ENCODE measurements at places on chromosomes 3 and 15.
A peak's percentile ranks its signal among the peaks of the same experiment; 100 is the strongest.

- no peak for DNase-seq
These were observed 64.6 kb upstream of the FHIT start for GRCh38 chr3:61315871-61316270.

GRCh38 chr3:27990837-27991236 is 250.6 kb upstream of the CMC1 start:
- no peak for DNase-seq

DNA sequence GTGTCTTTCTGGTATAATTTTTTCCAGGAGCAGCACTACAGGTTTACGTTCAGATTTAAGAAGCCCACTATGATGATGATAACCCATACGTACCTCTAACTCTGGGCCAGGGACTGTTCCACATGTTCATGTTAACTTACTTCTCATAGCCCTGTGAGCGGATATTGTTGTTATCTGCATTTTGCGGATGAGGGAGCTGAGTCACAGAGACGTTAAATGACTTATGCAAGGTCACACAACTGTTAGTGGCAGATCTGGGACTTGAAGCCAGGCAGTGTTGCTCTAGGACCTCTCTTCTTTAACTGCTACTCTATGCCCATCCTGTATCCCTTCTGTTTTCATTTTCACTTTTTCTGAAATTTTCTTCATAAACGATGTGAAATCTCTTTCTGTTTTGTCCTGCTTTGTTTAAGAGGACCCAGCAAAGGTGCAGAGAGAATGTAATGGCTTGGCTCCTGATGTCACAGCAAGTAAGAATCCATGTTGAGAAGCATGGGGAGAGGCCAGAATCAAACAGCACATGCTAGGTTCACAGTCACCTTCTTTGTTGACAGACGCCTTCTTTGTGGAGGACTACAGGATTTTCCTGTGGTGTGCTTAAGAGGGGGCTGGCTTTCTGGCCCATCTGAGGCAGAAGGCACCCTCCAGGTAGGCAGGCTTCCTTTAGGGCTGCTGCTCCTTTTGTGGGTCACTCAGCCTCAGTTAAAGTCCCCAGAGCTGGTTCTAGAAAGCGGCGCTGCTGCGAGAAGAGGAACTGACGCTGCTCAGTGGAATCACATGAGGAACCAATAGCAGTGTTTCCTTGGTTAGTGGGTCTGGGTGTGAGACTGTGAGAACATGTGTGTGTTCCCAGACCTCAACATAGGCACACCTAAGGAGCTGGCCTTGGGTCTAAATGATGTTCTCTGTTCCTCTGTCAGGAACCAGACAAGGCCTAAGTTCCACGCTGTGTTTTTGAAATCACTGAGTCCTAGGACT is 121.6 kb downstream of the TMEM108 start:
- DNase-seq = no peak

DNA sequence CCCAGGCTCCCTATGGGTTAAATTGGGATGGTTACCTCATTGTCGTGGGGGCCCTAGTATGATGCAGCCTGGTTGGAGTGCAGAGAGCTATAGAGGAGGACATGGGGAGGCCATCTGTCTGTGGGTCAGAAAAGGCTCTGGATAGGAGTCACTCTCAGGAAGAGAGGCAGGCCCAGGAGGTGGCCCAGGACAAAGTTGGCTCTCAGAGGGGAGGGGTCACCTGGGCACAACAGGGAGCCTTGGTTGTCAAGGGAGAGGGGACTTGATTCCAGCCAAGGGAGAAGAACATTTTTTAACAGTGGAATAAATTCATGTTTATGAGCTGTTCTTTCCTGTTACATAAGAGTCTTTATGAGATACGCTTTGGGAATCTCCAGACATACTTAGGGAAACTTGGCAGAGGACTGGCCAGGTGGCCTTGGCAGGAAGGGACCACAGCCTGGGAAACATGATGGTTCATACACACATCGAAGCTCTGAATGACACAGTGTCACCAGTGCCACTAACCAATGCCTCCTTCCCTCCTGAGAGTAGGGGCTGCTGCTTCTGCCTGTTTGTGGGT is 27.5 kb upstream of the LCTL start:
- DNase-seq = no peak

DNA sequence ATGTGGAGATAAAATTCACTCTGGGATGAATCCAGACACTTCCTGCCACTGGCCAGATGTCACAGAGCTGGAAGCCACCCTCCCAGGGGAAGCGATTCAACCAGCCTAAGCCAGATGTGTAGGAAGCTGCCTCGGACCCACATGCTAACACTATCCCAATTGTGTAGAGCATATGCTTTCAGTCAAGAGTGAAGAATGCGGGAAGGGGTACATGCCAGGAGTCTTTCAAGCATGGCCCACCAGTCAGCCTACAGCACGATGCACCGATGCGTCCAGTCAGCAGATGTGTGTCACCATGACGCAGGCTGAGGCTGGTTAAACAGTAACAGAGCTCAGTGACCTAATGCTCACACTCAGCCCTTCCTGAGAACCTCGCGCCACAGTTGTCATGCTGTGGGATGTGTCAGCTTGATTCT is 38.8 kb upstream of the BNC1 start:
- no peak for DNase-seq

- no peak for DNase-seq
These were observed 27.0 kb upstream of the AQP9 start for GRCh38 chr15:58110999-58111717.

DNA sequence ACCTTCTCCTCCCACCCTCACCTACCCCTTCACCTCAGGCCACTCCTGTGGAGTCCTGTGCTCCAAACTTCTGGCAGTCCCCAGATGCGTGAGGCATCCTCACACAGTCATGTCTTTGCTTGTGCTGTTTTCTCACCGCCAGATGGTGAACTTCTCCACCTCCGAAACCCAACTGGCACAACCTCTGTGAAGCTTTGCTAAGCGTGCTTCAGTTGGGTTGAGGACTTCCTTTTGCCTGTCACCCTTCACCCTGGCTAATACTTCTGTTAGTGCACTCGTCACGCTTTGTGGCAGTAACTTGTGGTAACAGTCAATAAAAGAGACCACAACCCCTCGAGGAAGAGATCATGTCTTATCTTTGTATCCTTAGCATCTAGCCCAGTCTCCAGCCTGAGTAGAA is 42.0 kb upstream of the SKOR1 start:
- DNase-seq = peak; percentile 39

- DNase-seq = no peak
These were observed 79.3 kb downstream of the NEK10 start for GRCh38 chr3:27289769-27290413.

GRCh38 chr3:63726656-63727055 is 74.2 kb downstream of the SNTN start:
- no peak for DNase-seq

GRCh38 chr15:34853001-34853758 is 57.8 kb upstream of the ACTC1 start:
- DNase-seq = no peak

- no peak for DNase-seq
These were observed 3.9 kb upstream of the ATP11B start for GRCh38 chr3:182789371-182789770.

GRCh38 chr3:68007621-68008226 is 353.3 kb upstream of the SUCLG2 start:
- peak; percentile 5 for DNase-seq

- no peak for DNase-seq
These were observed 105.2 kb downstream of the DAPK2 start for GRCh38 chr15:63940966-63941620.

DNA sequence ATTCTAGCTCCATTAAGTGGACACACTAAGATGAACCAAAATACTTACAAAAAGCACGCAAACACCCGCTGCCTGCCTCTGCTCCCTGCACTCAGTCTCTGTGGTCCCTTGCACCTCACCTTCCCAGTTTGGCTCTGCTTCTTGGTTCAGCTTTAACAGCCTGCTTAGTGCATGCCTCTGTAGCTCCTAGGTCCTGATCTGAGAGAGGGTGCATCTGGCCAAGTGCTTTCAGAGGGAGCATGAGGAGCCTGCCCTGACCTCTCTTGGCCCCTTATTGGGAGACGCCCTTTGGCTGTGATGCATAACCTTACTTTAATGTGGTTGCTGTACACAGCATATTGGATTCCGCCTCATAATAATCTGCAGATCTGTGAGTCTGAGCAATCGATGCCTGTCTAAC is 21.2 kb upstream of the ATP10A start:
- no peak for DNase-seq

- DNase-seq = no peak
These were observed 341.3 kb downstream of the TBL1XR1 start for GRCh38 chr3:176855901-176856486.

DNA sequence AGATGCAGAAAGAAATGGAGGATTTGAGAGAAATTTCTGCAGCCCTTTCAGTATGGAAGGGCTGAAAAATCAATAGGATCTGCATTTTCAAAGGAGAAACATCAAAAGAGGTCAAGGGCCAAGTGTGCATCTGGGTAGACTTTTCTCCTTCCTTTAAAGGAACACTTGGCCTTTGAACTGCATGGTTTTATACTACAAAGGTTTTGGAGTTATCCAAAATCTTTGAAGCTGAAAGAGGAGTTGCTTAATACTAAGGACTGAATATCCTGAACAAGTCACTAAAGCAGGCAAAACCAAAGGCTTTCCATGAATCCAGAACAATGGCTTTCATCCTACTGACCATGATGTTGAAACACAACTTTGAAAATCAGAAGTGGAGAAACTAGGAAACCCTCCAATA is 553.7 kb upstream of the LMCD1 start:
- no peak for DNase-seq

GRCh38 chr3:197050511-197050910 is 20.9 kb upstream of the MELTF start:
- DNase-seq = no peak

DNA sequence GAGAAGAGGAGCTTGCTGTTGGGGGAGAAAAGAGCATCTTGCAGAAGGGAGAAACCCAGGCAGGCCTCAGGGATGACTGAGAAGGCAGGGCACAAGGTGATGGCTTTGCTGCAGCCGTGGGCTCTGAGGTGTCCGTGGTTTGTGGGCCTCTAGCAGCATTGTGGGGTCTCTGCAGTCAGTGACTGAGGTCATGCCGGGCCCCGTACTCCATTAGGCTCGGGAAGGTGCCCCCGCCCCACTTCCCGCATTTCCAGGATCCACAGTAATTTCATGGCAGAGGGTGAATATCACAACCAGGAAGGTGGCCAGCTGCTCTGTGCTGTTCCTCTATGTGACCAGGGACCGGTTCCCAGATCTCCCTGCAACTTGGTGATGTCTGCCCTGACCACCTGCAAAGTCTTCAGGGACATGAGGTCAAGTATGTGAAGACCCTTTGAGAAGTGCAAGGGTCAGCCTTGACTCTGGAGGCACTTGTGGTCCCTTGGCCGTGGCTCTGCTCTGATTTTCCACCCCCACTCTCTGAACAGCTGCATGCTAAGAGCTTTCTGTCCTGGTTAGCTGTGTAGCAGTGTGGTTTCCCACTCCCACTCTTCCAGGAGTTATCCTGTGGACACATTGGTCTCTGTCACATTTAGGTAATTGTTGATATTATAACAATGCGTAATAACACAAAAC is 3.6 kb downstream of the KLF13 start:
- no peak for DNase-seq

- no peak for DNase-seq
These were observed 555 bp downstream of the TM2D3 start for GRCh38 chr15:101651554-101652097.

- DNase-seq = no peak
These were observed 1.5 kb upstream of the P2RY12 start for GRCh38 chr3:151386056-151386455.

DNA sequence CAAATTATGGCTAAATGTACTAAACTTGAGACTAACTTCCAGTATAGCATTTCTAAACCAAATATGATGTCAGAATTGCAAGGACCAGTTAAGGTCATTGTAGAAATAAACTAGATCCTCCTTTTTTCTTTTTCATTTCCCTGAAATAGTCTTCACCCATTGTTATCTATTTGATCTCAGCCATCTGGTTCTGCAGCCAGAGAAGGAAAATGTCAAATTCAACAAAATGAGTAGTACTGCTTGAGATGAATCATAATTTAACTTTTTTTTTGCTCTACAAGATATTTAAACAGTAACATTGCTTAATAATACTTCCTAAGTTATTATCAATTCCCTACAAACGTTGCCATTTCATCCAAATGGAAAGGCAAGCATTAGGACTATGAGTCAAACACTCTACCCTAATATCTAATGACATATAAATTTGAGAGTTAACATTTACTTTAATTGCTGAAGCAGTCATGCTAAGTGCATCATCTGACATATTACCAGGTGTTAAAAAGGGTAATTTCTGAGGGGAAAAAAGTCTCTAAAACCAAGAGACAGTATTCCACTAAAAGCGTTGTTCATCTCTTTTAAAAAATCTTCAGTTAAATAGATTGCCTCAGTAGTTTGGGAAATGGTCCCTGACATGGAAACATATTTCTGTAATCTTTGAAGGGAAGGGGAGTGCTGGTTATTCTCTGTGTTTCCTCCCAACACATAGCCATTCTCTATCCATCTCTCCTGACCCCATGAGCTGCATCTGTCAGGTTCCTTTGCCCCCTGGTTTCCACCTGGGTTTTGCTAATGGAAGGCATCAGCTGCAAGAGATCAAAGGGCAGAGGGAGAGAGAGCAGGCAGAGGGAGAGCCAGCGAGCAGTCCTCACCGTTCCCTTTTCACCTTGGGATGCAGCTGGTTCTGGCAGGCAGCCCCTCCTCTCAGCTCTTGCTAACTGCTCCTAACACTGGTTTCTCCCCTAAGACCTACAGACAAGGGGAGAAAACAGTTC is 138.5 kb downstream of the ARPP21 start:
- no peak for DNase-seq

DNA sequence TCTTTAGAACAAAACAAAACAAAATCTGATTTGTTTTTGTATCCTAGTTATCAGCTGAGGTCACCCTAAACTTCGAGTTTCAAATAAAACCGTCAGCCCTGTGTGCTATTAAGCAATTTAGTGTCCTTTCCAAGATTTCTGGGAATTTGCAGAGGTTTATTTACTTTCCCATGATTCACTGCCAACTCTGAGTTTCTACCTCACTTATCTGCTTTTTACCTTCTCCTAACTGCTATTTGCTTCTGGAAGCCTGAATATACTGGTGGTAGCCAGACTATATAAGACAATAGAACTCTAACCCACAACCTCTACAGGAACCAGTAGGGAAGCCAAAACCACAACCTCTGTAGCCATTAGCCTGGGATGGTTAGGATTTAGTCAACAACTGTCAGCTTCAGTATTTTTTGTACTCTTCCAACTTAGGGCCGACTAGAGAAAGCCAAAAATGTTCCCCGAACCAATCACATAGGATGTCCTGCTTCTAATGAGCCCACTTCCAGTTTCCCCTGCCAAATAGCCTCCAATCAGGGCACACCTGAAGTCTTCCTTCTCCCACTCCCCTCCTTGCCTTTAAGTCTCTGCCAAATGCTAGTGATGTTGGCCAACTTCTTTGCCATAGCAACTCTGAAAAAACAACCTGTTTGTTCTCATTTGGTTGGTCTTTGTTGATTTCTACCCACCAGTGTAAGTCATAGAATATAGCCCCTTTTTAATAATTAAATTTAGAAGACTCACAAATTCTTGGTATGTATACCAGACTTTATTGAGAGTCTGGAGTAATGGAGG is 273.1 kb downstream of the ULK4 start:
- no peak for DNase-seq

GRCh38 chr15:79824136-79824701 is 72.6 kb downstream of the MTHFS start:
- DNase-seq = no peak

All from stimulated activated CD4-positive, alpha-beta T cell treated with anti-CD3 and anti-CD28 coated beads, Interleukin-1b, Interleukin-23, amount 100 ng/mL, for 48 hours (primary cell).